ENCODE measurements at places on chromosomes 4 and X.

DNA sequence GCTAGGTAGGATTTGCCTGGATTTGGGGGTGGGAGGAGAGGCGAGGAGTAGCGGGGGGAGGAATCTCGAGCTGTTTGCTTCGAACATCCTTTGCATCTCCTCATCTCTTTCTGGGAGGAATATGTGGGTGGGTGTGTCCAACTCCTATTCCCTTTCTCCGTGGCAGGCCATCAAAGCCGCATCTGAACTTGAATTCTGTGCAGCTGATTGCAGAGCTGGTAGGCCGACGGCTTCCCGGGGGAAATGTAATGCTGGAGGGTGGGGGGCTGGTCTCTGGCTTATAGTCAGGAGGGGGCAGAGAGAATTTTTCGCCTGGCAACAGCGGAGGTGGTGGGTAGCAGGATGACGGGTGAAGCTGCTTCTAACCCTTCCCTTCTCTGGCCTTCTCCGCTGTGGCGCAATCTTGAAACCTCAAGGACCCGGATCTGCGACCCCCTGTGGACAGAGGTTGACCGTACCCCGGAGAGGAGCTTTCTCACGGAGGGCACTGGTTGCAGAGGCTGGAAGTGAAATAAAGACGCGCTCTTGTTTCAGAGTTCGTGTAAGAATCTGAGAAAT lies 628 bp downstream of the ZCCHC12 start:
- DNase-seq: no peak

DNA sequence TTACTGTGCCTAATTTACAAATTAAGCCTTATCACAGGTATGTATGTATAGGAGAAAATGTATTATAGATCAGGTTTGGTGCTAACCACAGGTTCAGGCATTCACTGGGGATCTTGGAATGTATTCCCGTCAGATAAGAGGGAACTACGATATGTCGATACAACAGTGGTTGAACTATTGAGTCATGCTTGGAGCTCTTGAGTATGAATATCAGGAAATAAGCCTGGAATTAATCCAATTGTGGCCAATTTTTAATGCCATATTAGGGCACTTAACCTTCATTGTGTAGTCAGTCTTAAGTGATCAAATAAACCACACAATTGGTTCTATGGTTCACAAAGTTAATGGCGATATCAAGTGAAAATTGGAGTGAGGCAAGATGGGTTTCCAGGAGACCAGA lies 556.5 kb downstream of the IL1RAPL1 start:
- no peak for DNase-seq

DNA sequence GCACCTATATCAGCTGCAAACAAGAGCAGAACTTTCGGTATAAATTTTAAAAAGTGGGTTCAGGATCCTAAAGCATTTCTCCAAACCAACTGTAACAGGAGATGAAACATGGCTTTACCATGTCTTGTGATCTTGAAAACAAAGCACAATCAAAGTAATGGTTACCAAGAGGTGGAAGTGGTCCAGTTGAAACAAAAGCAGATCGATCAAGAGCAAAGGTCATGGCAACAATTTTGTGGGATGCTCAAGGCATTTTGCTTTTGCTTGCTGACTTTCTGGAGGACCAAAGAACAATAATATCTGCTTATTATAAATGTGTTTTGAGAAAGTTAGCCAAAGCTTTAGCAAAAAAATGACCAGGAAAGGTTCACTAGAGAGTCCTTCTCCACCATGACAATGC lies 116.9 kb upstream of the RAP2C start:
- no peak for DNase-seq

GRCh38 chr4:48420144-48420543 lies 63.0 kb upstream of the SLC10A4 start:
- no peak for DNase-seq

DNA sequence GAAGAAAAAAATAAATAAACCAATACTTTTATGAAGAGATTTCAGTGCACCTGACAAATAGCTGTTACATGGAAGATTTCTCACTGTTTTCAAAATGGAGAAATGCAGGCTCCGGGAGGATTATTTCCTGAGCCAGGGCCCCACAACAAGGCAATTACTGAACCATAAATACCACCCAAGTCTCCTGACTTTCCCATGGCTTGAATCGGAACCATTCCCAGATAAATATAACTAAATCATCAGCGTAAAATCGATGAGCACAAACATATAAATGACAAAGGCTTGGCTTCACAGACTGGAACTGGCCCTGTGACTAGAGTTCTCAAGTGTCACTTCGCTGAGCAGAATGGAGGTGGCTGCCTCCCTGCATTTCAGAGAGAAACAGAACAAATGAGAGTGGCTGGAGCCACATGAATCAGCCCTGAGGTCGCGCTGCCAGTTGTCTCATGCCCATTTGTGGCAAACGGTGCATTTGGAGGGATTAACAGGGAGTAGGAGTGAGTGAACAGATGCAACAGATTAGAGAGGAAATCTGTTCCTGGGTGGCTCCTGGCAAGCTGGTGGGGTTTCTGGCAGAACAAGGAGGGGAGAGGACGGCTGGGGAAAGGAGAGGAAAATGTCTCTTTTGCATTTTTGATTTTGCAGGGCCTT lies 57.3 kb upstream of the STIM2 start:
- DNase-seq: no peak

- peak; percentile 4 for DNase-seq
Observed at GRCh38 chrX:131633285-131633917, 89.5 kb downstream of the OR13H1 start.

Data from NCI-H2081 treated with DMSO at 0.1 percent for 48 hours (cell line).